ENCODE measurements at places on chromosomes 6 and 20. TPM values are rescaled to one million over a fixed set of nuclear protein-coding genes. Genes with fewer than 3 reads are reported as not detected.
A peak's percentile ranks its signal among the peaks of the same experiment; 100 is the strongest.

GRCh38 chr6:125274935-125275334 lies 26.8 kb downstream of the HDDC2 start:
- no peaks in the 10 kb centered on the region for H3K27me3 ChIP-seq
- H3K36me3 ChIP-seq, result peaks cover 14% of the 10 kb centered on the region
- H3K4me3 ChIP-seq, result no peak overlapping the region
- H3K4me1 ChIP-seq, result peaks cover 9% of the 10 kb centered on the region

The LRRC73 gene
- 0.50 TPM for total RNA-seq

DNA sequence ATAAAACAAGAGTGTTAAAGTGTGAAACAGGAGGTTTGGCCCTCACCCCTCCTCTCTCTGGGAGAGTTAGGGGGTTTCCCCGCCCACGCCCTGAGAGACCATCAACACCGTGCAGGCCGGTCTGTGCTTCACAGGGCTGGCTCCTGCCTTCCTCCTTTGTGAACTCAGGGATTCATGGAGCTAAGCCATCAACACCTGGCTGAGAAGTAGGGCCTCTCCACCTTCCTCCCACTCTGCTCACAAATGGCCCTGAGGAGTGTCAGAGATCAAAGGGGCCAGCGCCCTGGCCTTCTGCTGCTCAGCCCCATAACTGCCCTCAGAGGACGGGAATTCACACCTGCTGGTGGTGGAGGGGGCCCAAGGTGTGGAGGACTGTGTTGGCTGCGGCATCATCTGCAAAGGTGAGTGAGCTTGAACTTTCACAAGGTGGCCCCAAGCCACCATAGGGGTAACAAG lies 88.6 kb downstream of the PSMB1 start:
- no peak overlapping the region for H3K4me3 ChIP-seq
- peaks cover 18% of the 10 kb centered on the region for H3K27me3 ChIP-seq
- no peak for DNase-seq
- H3K36me3 ChIP-seq, result no peaks in the 10 kb centered on the region
- H3K27ac ChIP-seq, result no peak overlapping the region

DNA sequence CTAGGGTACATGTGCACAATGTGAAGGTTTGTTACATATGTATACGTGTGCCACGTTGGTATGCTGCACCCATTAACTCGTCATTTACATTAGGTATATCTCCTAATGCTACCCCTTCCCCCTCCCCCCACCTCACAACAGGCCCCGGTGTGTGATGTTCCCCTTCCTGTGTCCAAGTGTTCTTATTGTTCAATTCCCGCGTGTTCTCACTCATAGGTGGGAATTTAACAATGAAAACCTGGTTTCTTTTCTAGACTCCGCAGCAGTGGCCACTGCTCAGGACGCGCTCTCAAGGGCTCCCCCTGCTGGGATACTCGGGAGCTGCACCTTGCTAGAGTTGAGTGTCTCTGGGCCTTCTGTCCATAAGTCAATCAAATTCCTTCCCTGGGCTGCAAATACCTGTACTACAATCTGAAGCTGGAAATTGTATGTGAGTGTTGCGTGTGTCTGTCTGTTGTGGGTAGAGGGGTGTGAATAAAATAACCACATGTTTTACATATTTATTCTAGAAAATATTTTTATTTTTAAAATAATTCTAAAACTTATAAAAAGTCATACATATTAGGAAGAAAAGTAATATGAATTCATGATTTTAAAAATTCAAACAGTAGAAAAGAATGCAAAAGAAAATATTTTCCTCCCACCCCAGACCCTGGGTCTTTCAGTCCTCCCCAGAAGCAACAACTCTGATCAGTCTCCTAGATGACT lies 8.2 kb upstream of the CEP250 start:
- peak; percentile 99 for DNase-seq
- peak overlapping the region; percentile 65 for H3K4me3 ChIP-seq
- peaks cover 4% of the 10 kb centered on the region for H3K36me3 ChIP-seq

- no peak overlapping the region for H3K4me3 ChIP-seq
- peaks cover 17% of the 10 kb centered on the region for H3K4me1 ChIP-seq
- peaks cover 85% of the 10 kb centered on the region for H3K27me3 ChIP-seq
- no peak for DNase-seq
Measured at GRCh38 chr6:170292407-170293158, 1.7 kb upstream of the DLL1 start.

GRCh38 chr6:37531026-37531425 lies 31.3 kb upstream of the CCDC167 start:
- H3K36me3 ChIP-seq, result no peaks in the 10 kb centered on the region
- peaks cover 100% of the 10 kb centered on the region for H3K27me3 ChIP-seq
- H3K4me1 ChIP-seq, result no peaks in the 10 kb centered on the region
- no peak overlapping the region for H3K27ac ChIP-seq
- DNase-seq, result no peak
- no peak overlapping the region for H3K4me3 ChIP-seq

The GPX5 gene
- total RNA-seq, result not detected

DNA sequence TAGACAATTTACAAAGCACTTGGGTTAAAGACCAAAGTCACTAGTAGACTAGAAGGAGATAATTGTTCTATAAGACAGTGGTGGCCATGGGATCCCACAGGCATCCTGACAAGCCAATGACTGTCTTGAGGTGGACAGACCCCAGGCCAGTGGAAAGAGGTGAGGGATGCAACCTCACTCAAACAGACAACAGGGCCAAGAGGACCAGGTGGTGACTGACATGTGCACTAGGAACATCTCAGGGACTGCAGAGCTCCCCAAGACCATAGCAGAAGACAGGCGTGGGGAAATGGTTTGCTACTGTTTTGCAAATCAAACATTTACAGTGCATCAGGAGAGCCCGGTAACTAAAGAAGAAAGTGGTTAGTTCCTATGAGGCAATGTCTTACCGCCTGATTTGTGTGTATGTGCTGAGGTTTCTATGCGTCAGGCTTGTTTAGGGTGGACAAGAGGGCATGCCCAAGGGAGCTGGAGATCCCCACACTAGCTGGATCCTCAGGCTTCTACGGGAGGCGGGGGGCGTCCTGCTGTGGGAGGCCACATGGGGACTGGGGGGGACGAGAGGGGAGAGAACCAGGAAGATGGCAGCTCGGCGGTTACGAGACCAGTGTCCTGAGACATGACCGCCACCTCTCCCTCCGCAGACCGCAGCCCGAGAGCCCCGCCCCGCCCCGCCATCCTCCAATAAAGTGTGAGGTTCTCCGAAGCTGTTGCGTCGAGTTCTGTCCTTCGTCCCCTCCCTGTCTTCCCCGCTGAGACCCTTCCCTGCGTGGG lies 623 bp upstream of the MRPS26 start:
- peak; percentile 64 for DNase-seq
- peaks cover 29% of the 10 kb centered on the region for H3K36me3 ChIP-seq
- peak overlapping the region; percentile 39 for H3K27ac ChIP-seq

The KCNG1 gene
- 6.8 TPM for total RNA-seq

The CD24 gene
- 1,415 TPM for total RNA-seq

The IMPG1 gene
- not detected for total RNA-seq

DNA sequence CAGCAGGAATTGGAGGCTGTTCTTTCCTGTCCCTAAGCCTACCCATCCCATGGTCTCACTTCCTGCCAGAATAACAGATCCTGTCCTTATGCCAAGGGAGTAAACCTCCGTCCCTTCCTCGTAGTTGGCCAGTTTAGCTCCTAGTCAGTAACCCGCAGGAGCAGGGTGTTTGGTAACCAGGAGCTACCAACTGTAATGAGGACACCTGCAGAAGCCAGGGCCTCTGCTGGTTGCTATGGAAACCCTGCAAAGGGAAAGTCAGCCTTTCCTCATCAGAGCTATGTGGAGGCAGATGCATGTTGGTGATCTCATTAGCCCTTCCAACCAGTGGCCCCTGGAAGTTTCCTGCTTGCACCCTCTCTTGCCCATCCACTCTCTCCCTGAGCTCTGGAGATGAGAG lies 368.2 kb upstream of the SULF2 start:
- DNase-seq, result no peak
- H3K4me1 ChIP-seq, result no peaks in the 10 kb centered on the region
- H3K4me3 ChIP-seq, result no peak overlapping the region
- no peak overlapping the region for H3K27ac ChIP-seq

The DNMT3B gene
- total RNA-seq, result 8.4 TPM

DNA sequence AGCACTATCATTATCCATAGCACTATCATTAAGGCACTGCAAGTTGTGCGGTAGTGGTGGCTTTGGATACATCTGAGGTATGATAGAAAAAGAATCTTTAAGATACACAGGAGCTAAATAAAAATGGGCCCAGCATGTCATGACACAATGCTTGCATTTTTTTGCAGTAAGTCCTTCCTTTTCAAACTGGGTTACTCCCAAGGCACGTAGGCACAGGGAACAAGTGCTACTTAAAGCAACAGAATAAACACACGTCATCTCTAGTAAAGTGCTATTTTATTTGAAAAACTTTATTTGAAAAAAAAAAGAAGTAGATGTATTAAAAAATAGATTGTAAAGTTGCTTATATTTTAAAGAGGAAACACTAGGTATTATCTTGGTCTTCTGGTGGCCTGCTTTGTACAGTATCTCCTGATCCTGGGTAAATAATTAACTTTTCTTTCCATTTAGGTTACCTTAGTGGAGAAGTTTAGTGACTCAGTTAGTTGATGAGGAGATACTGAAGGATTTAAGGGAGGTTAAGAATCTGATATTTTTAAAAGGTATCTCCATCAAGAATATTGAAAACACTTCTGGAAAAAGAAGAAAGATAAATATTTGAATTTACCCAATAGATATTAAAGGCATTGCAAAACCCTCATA lies 129.6 kb downstream of the EDN1 start:
- no peak overlapping the region for H3K27ac ChIP-seq
- peaks cover 15% of the 10 kb centered on the region for H3K4me1 ChIP-seq
- no peaks in the 10 kb centered on the region for H3K36me3 ChIP-seq
- H3K27me3 ChIP-seq, result no peaks in the 10 kb centered on the region
- no peak overlapping the region for H3K4me3 ChIP-seq
- no peak for DNase-seq

- peaks cover 28% of the 10 kb centered on the region for H3K27me3 ChIP-seq
- no peak overlapping the region for H3K27ac ChIP-seq
- no peak for DNase-seq
- no peak overlapping the region for H3K4me3 ChIP-seq
- H3K4me1 ChIP-seq, result no peaks in the 10 kb centered on the region
Measured at GRCh38 chr6:91029211-91029610, 442.3 kb upstream of the MAP3K7 start.

The ABCF1 gene
- 92.4 TPM for total RNA-seq

DNA sequence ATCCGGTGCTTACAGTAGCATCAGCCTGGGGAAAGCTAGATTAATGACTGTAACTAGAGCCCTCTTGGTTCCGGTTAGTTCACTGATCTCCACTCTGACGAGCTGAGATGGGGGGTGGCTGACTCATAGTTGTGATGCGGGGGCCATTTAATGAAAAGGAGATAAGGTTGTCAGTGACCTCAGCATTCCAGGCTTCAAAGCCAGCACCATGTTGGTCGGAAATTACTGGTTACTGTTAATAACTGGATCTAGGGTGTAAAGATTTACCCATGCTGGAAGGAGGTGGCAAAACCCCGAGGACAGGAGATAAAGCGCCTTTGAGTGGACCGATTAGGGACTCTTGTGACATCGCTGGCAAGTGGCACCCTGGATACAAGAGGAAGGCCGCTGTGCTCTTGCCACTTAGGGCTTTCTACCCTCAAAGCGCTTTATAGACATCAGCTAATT lies 21.1 kb downstream of the FOXC1 start:
- no peak overlapping the region for H3K4me3 ChIP-seq
- H3K36me3 ChIP-seq, result peaks cover 12% of the 10 kb centered on the region
- peak overlapping the region; percentile 67 for H3K27ac ChIP-seq
- no peaks in the 10 kb centered on the region for H3K27me3 ChIP-seq
- H3K4me1 ChIP-seq, result peaks cover 7% of the 10 kb centered on the region
- DNase-seq, result peak; percentile 57

- H3K36me3 ChIP-seq, result peaks cover 16% of the 10 kb centered on the region
- H3K4me3 ChIP-seq, result no peak overlapping the region
- DNase-seq, result no peak
- H3K27ac ChIP-seq, result no peak overlapping the region
Measured at GRCh38 chr20:45828589-45828988, 1.5 kb upstream of the TNNC2 start.

DNA sequence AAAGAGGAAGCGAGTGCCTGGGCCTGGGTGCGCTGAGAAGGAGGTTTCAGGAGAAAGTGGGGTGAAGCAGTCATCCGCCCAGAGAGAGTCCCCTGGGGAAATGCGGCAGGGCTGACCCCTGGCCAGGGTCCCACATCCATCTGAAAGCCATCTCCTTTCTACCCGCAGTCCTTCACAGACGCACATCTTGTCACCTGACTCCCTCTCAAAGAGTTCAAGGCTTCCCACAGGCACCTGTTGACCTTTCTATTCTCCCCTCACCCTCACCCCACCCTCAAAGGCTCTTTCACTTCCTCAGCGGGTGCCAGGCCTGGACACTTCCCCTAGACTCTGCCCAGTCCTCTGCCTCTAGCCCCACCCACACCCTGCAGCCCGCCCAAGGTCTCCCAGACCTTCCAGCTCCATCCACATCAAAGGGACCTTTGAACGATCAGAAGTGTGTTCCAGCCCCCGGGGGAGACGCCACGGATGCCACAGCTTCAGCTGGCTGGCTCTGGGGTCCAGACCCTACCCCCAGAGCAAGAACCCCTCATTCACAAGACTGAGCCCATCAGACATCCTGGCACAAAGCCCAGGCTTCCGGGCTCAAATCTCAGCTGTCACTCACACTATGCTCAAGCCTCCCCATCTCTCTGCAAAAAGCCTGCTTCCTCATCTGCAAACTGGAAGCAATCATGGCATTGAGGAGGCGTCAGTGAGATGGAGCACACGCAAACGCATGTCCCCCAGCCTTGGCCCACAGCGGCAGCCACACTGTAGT lies 2.1 kb downstream of the CTSZ start:
- peaks cover 28% of the 10 kb centered on the region for H3K4me1 ChIP-seq
- H3K27ac ChIP-seq, result no peak overlapping the region
- no peaks in the 10 kb centered on the region for H3K27me3 ChIP-seq
- peak overlapping the region; percentile 78 for H3K4me3 ChIP-seq
- DNase-seq, result no peak

DNA sequence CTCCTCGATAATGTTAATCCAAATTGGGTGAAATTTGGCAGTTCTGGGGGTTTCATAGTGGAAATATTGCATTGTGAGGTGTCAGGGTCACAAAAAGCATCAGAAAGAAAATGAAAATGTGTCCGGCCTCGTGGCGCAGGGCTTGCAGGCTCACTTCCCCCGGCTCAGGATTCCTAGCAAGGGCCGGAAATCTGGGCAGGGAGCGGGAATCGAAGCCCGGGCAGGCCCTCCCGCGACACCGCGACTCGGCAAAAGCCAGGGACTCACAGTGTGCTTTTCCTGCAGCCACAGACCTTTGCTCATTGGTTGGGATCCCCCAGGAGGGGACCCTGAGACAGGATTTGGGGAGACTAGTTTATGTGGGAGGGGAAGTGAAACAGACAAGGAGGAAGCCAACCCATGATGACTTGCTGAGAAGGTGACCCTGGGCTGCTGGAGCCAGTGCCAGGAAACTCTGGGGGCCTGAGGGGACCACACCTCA lies 847 bp upstream of the CD93 start:
- DNase-seq, result no peak
- H3K4me1 ChIP-seq, result no peaks in the 10 kb centered on the region
- H3K27ac ChIP-seq, result no peak overlapping the region

GRCh38 chr20:47126709-47127108 lies 229.8 kb downstream of the ZMYND8 start:
- H3K36me3 ChIP-seq, result peaks cover 13% of the 10 kb centered on the region
- H3K4me3 ChIP-seq, result no peak overlapping the region
- H3K4me1 ChIP-seq, result peaks cover 44% of the 10 kb centered on the region
- H3K27me3 ChIP-seq, result no peaks in the 10 kb centered on the region

- H3K4me1 ChIP-seq, result peaks cover 12% of the 10 kb centered on the region
- H3K27ac ChIP-seq, result no peak overlapping the region
- no peak for DNase-seq
- H3K36me3 ChIP-seq, result no peaks in the 10 kb centered on the region
- no peaks in the 10 kb centered on the region for H3K27me3 ChIP-seq
Measured at GRCh38 chr6:21084656-21085055, 508.9 kb upstream of the SOX4 start.

All from Calu3 (cell line).